Endothelial cell of coronary artery (primary cell): ENCODE measurements at places on chromosomes 7 and 10. TPM values are rescaled to one million over a fixed set of nuclear protein-coding genes. Genes with fewer than 3 reads are reported as not detected.

Gene HOXA2
- 0.63 and 0.85 TPM in 2 replicates for total RNA-seq

Gene ATRNL1
- 0.09 and 0.47 TPM in 2 replicates for total RNA-seq

Gene VPS37D
- total RNA-seq, result 2.4 and 4.0 TPM in 2 replicates

Gene MYOZ1
- not detected in 2 replicates for total RNA-seq

Gene COPS6
- 94.6 and 127 TPM in 2 replicates for total RNA-seq

Gene CHAT
- total RNA-seq, result not detected in 2 replicates

Gene TIMM23
- total RNA-seq, result 75.8 and 95.5 TPM in 2 replicates

Gene CD36
- 0.38 and 1.5 TPM in 2 replicates for total RNA-seq
